ENCODE measurements at places on chromosomes 1 and 21.

DNA sequence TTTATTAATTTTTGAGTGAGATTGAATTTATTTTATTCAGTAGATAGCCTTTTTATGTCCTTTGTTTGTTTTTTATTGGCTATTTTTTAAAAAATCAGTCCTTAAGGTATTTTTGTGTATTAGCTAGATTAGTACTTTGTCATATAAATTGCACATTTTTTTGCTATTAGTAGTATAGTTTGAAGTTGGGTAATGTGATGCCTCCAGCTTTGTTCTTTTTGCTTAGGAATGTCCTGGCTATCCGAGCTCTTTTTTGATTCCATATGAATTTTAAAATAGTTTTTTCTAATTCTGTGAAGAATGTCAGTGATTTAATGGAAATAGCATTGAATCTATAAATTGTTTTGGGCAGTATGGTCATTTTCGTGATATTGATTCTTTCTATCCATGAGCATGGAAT is 80.4 kb downstream of the MAN1A2 start:
- no peak for DNase-seq

DNA sequence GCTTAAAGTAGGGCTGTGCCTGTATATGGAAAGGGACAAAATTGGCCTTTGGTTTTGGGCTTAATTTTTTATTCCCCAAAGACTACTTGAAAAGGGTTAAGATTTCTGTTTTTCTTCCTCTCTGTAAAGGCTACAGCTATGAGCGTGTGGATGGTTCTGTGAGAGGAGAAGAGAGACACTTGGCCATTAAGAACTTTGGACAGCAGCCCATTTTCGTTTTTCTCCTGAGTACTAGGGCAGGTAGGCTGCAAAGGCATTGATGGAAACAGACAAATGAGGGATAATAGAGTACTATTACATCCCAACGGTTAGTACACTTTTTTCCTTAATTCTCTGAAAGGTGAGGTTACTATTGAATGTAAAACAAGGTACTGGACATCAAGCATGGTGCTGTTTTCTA is 29.6 kb downstream of the CHD1L start:
- no peak for DNase-seq

DNA sequence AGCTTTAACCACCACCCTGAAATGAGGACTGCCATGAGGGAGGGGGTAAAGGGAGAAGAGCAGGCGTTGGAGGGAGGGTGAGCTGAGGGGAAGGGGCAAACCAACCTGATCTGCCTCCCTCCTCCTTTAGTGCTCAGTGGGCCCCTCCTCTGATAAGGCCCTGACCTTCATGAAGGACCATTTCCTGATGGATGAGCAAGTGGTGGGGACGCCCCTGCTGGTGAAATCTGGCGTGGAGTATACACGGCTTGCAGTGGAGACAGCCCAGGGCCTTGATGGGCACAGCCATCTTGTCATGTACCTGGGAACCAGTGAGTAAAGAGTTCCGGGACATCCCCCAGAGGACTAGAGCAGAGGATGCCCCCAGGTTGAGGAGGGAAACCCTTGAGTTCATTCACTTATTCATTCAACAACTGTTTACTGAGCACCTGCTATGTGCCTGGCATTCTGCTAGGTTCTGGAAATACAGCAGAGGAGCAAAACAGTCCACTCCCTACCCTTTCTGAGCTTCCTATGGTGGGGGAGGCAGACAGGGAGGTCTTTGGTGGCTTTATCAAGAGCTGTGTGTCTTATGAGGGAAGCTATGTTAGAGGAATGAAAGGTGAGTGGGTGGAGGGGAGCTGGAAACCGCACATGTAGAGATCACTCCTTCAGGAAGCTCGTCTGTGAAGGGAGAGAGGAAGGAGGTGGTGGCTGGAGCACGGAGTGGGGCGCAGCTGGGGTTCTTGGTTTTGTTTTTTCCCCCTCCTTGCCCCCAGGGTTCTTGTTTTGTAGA is 19.5 kb downstream of the SEMA4A start:
- no peak for DNase-seq

DNA sequence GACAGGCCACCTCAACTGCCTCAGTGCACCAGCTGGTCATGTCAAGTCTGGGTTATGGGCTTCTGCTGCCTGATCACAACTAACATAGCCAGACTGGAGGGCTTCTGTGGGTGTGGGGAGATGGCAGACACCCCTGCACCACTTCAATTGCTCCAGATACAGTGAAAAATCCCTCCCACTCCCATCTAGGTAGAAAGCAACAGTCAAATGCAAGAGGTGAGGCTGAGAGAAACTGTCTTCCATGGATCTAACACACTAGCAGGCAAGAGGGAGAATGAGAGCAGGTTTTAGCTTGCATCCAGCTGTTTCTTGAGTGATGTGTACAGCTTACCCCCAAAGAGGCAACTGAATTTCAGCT is 10.8 kb downstream of the KCNA2 start:
- no peak for DNase-seq

DNA sequence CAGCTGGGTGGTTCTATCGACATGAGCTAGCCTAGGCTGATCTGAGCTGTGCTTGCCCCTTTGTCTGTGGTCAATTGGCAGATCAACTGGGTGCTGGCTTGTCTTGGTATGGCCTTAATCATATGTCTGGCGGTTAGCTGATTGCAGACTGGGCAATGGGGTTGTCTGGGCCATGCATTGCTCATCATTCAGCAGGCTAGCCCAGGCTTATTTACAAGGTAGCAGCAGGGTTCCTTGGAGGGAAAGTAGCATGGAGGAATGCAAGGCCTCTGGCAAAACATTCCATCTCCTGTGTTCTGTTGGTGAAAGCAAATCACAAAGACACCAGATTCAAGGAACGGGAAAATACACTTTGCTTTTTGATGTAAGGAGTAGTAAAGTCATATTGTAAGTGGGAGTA is 84.0 kb upstream of the IVNS1ABP start:
- no peak for DNase-seq

- no peak for DNase-seq
Observed at GRCh38 chr1:61007534-61008364, 74.6 kb upstream of the NFIA start.

DNA sequence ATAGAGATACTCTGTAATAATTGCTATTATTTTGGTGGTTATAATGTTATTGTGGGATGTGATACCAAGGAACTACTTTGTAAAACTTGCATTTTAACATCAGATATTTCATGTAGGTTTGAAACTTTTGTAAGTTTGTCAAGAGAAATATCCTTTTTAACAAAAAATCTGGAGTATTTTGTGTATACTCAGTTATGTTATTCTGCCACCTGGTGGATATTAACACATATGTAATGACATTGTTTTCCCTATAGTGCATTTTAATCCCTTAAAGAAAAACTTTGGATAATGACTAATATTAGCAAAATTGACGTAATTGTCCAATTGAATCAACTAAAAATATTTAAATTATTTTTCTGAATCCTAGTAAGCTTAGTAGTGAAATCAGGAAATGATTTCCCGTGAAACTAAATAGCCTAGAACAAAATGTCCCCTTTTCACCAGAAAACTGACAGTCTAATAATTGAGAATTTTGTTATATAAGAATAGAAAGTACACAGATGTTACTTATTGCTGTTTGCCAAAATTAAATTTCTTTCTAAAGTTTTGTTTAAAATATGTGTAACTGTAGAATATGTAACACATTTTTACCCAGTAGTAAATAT is 39.6 kb downstream of the KCTD3 start:
- DNase-seq: no peak

- peak; percentile 94 for DNase-seq
Observed at GRCh38 chr21:45074048-45074817, at the start of gene ADARB1. ADARB1 (plus strand) TSS chr21:45074580; CDS start chr21:45171657, 97,077 bp downstream.

DNA sequence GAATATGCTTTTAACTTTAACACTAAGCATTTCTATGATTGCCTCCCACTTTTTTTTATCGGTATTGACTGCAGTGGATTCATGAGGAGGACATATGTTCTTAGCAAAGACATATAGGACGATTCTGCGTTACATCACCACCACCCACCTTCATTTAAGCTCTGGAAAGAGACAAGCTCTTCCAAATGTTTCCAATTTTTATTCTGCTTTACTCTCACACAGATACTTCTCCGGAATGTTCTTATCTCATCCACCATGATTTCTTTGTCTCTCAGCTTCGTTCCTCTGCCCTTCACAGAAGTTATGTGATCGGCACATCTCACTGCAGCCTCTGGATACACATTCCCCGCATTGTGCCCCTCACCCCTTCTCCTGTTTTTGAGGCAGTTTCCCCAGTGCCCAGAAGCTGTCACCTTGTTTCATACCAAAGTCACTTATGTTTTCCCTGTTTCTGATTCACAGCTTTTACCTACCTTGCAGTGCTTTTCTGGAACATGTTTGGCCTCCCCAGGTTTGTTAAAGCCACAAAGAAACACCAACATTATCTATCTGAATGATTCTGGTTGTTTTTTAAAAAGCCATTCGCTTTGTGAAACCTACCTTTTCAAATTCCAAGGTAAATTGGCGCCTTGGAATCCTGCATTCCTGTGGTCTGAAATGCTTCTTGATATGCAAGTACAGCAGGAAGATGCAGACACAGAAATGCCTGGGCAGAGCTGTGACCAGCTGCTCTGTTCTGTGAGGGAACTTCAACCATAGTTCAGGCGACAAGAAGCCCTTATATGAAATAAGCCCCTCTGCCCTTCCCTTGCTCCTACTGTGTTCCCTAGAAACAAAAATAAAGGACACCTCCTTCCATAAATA is 1020.2 kb downstream of the TTLL7 start:
- DNase-seq: no peak

DNA sequence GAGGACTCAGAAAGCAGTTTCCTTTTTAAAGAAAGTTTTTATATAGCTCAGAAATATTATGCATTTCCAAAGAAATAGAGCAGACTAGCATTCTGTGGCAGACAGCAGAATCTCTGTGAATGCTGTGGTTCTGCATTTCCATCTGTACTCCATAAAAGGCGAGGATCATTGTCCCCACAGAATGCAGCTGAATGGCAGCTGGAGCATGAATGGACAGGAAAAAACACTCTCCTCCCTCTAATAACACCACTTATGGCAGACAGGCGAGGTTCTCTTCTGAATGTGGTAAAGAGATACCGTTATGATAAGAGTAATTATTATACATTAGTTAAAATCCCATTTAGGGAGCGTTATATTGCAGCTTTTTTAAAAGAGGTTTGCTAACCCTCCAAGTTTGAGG is 81.4 kb upstream of the WLS start:
- DNase-seq: no peak

DNA sequence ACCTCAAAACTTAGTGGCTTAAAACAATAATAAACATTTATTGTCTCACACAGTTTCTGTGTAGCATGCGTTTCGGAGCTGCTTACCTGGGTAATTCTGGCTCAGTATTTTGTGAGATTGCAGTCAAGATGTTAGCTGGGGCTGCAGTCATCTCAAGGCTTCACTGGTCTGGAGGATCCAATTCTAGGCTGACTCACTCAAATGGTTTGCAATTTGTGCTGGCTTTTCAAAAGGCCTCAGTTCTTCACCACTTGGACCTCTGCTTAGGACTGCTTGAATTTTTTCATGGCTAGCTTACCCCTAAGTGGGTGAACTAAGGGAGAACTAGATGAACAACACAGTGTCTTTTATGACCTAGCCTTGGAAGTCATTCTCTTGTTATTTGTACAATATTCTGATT is 21.0 kb downstream of the XPR1 start:
- DNase-seq: no peak

DNA sequence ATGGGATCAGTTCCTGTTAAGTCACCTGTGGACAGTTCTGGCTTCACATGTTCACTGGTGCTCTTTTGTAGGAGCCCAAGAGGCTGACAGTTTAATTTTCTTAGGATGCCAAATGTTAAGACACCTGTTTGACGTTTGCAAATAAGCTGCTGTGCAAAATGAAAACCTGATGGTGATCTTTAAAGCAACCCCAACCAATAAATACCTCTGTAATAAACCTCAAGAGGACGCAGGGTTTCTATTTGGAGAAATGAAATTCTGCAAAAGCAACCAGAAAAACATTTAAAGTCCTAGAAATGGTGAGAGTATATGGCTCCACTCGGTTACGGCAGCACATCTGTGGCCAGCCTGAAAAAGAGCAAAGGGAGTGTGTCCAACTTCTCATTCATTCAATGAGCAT is 5.7 kb upstream of the RHEX start:
- no peak for DNase-seq

GRCh38 chr1:157682710-157683437 is 17.7 kb downstream of the FCRL3 start:
- no peak for DNase-seq

DNA sequence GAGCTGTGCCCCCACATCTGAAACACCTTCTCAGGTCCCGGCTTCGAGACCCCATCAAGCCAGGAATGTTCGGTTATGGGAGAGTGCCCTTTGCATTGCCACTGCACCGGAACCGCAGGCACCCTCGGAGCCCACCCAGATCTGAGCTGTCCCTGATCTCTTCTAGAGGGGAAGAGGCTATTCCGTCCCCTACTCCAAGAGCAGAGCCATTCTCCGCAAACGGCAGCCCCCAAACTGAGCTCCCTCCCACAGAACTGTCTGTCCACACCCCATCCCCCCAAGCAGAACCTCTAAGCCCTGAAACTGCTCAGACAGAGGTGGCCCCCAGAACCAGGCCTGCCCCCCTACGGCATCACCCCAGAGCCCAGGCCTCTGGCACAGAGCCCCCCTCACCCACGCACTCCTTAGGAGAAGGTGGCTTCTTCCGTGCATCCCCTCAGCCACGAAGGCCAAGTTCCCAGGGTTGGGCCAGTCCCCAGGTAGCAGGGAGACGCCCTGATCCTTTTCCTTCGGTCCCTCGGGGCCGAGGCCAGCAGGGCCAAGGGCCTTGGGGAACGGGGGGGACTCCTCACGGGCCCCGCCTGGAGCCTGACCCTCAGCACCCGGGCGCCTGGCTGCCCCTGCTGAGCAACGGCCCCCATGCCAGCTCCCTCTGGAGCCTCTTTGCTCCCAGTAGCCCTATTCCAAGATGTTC is 4.3 kb downstream of the ADAMTSL4 start:
- no peak for DNase-seq

GRCh38 chr1:35181790-35182455 is 11.0 kb downstream of the SFPQ start:
- DNase-seq: no peak

- no peak for DNase-seq
Observed at GRCh38 chr1:187566354-187566753, 737.6 kb downstream of the PLA2G4A start.

- DNase-seq: peak; percentile 45
Observed at GRCh38 chr1:26723013-26723991, 27.5 kb downstream of the ARID1A start.

GRCh38 chr1:19651141-19651737 is 7.1 kb downstream of the NBL1 start:
- DNase-seq: peak; percentile 66

DNA sequence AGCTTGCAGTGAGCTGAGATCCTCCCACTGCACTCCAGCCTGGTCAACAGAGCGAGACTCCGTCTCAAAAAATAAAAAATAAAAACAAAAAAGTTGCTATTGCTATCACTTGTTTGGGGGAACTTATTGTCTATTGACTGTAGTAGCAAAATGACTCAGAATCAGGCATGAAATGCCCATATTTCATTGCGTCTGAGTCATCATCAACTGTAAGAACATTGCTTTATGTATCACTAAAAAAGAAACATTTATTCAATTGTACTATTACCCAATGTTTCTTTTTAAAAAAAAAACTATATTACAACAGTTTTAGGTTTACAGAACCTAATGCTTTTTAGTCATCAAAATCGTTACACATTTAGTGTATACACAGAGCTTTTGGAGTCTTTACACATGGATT is 91.0 kb upstream of the FMN2 start:
- DNase-seq: peak; percentile 26
